ENCODE measurements at places on chromosomes 4 and X.

- no peak for DNase-seq
These were observed 46.0 kb downstream of the ELOVL6 start for GRCh38 chr4:110152386-110152785.

GRCh38 chr4:121773883-121774282, 8.9 kb upstream of the SMIM43 start:
- no peak for DNase-seq

DNA sequence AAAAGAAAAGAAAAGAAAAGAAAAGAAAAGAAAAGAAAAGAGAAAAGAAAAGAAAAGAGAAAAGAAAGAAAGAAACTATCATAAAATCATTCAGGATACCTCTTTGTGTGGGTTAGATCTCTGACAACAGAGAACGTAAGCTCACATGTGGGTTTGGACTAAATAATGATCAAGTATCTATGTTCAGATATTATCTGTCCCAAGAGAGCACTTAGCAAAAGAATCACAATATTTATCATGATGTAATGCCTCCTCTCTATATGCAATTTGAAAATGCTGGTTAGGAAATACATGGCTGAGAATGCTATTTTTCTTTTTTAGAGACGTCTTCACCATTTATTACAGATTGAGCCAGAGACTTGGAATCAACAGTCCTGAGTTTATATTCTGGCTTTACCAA, 191.3 kb downstream of the KCNIP4 start:
- DNase-seq: no peak

- DNase-seq: no peak
These were observed 552 bp upstream of the NAA10 start for GRCh38 chrX:153935326-153935851.

GRCh38 chr4:133741766-133742165, 459.8 kb downstream of the PABPC4L start:
- no peak for DNase-seq

- DNase-seq: no peak
These were observed 45.7 kb upstream of the CCDC160 start for GRCh38 chrX:134191281-134191680.

GRCh38 chr4:149706942-149707341, 108.7 kb downstream of the IQCM start:
- DNase-seq: no peak

GRCh38 chr4:53956454-53956853, 108.0 kb downstream of the CHIC2 start:
- no peak for DNase-seq

- DNase-seq: no peak
These were observed 81.6 kb downstream of the PDHA2 start for GRCh38 chr4:95921470-95921869.

- DNase-seq: no peak
These were observed 105.9 kb upstream of the TENM3 start for GRCh38 chr4:182137343-182137742.

DNA sequence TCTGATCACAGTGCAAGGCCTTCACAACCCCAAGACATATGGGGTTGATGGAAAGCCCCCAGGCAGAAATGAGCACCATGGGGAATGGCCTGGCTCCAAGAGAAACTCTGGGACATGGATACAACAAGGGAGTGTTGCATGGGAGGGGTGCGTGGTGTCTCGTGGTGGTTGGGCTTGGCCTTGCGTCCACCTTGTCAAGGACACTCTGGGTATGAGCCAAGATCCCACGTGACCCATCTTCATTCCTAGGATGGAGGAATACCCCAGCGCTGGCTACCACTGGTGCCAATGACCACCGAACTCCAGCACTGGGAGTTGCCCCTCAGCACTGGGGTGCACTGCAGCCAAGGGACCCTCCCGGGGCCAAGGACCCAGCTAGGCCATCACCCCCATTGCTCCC, 267.5 kb upstream of the AGTR2 start:
- DNase-seq: no peak

DNA sequence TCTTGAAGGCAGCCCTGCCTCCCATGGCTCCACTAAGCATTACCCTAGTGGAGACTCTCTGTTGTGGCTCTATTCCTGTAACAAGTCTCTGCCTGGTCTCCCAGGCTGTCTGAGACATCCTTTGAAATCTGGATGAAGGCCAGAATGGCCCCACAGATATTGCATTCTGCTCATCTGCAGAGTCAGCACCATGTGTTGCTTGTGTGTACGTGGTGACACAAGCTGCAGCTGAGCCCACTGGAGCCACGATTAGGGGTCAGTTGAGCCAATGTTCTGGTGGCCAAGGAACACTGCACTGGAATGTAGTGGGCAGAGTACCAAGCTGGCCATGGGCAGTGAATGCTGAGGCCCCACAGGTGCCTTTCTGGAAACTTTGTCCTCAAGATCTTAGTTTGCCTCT, 29.2 kb downstream of the GRID2 start:
- DNase-seq: no peak

- DNase-seq: no peak
These were observed 1.2 kb upstream of the PDZD4 start for GRCh38 chrX:153831429-153832150.

DNA sequence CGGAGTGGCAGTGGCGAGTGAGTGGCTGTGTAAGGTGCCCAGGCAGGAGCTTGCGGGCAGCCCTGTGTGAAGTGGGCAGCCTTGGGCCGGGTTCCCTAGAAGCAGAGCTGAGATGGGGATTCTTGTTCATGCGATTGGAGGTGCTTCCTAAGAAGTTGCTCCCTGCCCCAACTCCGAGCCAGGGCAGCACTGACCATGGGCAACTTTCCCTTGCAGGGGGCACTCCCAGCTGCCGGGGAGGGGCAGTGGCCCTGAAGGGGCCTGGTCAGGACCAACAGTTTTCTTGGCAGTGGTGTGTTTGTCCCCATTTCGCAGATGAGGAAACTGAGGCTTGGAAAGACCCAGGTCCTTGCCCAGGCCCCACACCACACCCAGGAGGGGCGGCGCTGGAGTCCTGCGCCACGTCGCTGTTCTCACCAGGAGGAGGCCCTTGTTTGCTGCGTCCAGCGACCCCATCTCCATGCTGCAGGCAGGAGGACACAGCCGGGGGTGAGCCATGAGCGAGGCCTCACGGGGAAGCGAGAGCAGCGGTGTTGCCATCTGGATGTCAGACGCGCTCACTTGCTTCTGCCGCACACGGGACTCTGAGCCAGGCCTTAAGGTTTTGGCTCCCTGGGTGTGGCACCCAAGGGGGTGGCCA, 68.9 kb downstream of the TRMT44 start:
- no peak for DNase-seq

DNA sequence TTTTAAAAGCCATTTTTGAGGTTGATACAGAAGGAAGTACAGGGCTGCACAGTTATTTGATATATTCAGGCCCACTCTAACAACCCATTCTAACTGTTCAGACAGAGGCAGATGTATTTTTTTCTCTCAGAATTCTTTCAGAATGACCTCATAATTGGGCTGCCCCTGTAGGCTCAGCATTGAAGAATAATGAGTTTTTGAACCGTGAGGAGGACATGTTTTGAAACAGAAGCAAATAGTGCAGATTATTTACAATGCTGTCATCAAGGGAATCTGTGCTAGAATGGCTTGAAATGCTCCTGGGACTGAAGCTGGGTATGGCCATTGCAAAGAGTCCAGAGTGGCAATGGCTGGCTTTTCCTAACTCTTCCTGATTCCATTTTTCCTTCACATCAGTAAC, 158.1 kb downstream of the SOX3 start:
- no peak for DNase-seq
